Cerebellar nuclear complex (tissue), 1 donor: ENCODE measurements at places on chromosomes 13 and 19.

- no peak for DNase-seq
These were observed 13.2 kb downstream of the ZNF793 start for GRCh38 chr19:37519890-37520289.

DNA sequence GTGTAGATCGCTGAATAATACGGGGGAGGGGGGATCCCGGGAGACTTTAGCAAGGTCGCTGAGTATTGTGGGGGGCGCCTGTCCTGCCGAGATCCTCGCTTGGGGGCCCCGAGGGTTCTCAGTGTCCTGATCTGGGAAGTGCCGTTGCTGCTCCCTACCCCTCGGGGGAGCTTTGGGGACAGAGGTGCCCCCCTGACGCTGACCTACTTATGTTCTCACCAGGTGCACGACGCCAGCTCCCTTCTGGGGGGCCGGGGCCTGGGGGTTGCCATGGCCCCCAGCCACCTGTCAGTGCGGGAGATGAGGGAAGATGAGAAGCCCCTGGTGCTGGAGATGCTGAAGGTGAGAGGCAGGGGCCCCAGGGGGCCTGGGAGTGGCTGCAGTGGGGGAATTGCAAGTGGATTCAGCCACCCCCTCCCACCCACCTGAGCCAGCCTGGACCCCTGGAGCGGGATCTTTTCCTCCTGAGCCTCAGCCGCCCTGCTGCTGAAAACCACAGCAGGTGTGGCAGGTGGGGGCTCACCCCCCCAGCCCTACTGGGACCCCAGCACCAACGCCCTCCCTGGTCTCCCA is 537 bp downstream of the NAT14 start:
- DNase-seq = no peak

GRCh38 chr13:53189162-53189561 is 160.5 kb downstream of the OLFM4 start:
- DNase-seq = no peak

- no peak for DNase-seq
These were observed 44.1 kb upstream of the RANBP3 start for GRCh38 chr19:6021878-6022569.

- DNase-seq = no peak
These were observed 137.9 kb upstream of the DACH1 start for GRCh38 chr13:72004784-72005374.

DNA sequence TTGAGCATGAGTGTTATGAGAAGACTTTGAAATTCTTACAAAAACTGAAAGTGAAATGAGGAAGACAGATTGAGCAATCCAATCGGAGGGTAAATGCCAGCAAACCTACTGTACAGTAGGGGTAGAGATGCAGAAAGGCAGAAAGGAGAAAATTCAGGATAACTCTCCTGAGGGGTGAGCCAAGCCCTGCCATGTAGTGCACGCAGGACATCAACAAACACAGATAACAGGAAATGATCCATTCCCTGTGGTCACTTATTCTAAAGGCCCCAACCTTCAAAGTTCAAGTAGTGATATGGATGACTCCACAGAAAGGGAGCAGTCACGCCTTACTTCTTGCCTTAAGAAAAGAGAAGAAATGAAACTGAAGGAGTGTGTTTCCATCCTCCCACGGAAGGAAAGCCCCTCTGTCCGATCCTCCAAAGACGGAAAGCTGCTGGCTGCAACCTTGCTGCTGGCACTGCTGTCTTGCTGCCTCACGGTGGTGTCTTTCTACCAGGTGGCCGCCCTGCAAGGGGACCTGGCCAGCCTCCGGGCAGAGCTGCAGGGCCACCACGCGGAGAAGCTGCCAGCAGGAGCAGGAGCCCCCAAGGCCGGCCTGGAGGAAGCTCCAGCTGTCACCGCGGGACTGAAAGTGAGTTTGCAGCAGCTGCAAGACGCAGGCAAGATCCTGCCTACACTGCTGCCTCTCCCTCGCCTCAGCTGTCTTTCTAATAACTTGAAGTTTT is at the start of gene TNFSF13B:
Gene TNFSF13B (plus strand): TSS at position 118 of the 728 bp plus-strand sequence. CDS start 178 bp downstream, at position 296.
- DNase-seq = no peak
